ENCODE measurements at places on chromosomes 2 and 18.

DNA sequence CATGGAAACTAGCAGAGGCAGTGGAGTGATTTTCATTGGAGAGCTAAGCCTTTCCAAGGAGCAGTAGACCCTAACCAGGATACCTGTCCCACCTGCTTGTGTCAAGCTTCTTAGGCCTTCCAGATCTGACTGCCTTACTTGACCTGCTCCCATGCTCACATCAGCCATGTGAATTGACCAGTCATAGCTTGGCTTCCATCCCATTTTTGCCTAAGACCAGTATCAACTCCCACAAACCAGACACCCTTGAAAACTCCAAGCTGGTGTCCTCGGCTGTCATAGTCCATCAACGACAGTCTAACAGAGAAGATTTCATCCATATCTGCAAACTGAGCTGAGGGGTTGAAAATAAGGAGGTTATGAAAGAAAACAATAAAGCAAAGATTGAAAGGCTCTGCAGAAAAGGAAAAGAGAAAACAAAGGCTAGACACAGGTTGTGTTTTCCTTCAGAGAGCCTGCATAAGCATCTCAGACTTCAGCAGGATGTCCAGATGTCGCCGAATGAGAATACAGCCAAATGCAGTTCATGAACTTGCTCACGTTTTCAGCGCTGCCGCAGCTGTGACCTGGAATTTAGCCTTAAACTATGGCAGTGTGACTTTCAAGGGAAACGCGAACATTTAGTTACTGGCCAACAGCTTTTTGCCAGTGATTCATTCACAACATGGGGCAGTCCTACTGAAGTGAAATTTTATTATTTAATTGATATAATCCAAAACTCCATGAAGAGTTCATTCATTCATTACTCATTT is 868.1 kb upstream of the ID2 start:
- DNase-seq: no peak

GRCh38 chr18:11821643-11822237 is 29.5 kb upstream of the CHMP1B start:
- no peak for DNase-seq

- DNase-seq: no peak
These were observed 19.6 kb upstream of the RPIA start for GRCh38 chr2:88671786-88672427.

DNA sequence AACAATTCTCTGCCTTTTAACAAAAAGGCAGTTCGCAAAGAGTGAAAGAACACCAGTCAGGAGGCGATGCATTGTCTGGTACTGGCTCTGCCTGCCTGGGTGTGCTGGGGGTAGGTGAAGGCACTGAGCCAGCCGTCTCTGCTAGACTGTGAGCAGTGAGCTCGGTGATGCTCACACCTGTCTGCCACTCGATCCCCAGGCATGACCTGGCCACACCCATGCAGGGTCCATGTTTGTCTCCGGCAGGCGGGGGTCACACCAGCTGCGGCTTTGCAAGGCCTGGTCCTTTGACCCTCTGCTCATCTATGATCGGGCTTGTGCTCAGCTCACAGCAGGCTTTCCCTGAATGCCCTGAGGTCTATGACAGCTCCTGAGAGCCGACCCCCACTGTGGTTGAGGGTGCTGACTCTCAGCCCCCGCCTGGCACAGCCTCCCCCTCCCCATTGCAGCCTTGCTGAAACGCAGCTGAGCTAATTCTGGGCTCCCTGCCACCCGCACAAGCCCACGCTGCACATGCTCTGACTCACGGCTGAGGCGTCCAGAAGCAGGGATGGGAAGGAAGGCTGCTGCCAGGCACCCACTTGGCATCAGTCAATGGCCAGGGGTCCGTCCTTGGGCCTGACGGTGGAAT is 23.7 kb downstream of the CRACDL start:
- no peak for DNase-seq

DNA sequence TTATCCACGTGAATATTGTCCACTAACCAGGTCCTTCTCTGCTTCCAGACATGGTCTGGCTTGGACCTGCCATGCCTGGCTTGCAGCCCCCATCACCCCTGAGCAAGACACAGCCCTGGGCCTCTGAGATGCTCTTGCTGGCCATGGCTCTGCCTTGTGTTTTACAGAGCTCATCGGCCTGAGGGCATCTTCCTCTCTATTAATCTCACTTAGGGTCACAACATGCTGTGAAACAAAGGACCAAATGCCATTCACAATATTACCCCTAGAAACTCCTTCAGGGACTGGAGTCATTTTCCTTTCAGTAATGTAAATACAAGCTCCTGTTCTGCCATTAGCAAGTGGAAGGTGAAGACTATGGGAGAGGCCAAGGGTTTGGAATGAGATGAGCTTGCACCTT is 6.8 kb upstream of the TPO start:
- DNase-seq: no peak

DNA sequence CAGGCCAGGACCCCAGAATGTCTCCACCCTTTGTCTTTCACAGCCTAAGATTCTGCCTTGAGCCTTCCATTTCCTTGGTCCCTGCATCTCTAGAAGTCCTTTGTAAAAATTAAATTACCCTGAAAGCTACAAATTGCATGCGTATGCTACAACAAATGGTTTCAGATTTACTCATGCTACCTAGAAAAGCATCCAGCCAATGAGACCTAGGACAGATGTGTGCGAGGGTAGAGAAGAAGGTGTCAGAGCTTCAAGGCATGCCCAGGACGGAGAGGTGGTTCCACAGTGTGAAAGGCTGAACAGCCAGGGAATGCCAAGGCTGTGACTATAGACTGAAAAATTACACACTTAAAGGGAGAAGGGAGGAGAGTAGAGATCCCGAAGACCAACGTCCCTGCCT is 40.2 kb downstream of the CCBE1 start:
- no peak for DNase-seq

DNA sequence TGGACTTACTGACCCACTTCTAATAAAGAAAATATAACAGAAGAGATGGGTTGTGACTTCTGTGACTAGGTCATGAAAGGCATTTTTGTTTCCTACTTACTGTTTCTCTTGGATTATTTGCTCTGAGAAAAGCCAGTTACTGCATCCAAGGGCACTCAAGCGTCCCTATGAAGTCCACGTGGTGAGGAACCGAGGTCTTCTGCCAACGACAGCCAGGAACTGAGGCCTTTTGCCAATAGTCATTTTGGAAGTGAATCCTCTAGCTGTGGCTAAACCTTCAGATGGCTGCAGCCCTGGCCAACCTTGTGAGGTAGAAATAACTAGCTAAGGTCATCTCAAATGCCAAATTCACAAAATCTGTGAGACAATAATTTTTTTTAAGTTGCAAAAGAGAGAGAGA is 449.8 kb upstream of the RGPD4 start:
- no peak for DNase-seq

GRCh38 chr2:167544602-167545001 is 656.3 kb downstream of the XIRP2 start:
- DNase-seq: no peak

DNA sequence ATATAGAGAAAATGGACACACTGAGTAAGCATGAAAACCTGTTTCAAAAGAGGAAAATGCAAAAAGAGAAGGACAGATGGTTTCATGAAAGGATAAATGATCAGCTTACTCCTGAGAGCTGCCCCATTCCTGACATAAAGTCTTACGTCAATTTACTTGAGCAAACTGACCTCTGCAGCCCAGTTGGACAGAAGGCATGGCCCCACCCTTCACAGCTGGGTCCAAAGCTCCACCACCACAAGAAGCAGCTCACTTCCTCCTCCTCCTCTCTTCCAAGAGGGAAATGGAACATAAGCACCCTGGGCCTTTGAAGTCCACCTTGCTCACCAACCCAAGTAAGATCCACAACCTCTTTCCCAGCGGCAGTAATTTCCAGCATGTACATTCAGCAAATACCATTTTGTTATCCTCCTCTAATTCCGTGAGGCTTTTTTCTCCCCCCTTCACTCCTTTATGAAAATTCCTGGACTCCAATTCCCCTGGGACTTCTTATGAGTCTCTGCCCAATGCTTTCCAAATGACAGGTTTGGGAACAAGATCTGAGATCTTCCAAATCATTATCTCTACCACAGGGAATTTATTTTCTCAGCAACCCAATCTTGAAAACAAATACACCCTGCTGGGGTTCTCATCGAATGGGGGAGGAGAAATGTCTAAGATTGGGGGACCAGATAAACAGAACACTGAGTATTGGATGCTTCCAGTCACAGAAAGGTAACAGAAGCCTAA is 10.1 kb downstream of the COL4A4 start:
- DNase-seq: no peak

DNA sequence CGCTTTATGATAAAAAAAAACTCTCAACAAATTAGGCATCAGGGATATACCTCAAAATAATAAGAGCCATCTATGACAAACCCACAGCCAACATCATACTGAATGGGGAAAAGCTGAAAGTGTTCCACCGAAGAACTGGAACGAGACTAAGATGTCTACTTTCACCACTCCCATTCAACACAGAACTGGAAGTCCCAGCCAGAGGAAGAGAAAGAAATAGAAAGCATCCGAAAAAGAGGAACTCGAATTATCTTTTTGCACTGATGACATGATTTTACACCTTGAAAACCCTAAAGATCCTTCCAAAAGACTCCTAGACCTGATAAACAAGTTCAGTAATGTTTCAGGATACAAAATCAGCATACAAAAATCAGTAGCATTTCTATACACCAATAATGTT is 121.6 kb downstream of the ZRANB3 start:
- no peak for DNase-seq

- DNase-seq: no peak
These were observed 49.2 kb downstream of the TMEM18 start for GRCh38 chr2:627926-628560.

- no peak for DNase-seq
These were observed 11.1 kb upstream of the IL1RN start for GRCh38 chr2:113116100-113116958.

- DNase-seq: no peak
These were observed 149.6 kb upstream of the CWC22 start for GRCh38 chr2:180156651-180157050.

DNA sequence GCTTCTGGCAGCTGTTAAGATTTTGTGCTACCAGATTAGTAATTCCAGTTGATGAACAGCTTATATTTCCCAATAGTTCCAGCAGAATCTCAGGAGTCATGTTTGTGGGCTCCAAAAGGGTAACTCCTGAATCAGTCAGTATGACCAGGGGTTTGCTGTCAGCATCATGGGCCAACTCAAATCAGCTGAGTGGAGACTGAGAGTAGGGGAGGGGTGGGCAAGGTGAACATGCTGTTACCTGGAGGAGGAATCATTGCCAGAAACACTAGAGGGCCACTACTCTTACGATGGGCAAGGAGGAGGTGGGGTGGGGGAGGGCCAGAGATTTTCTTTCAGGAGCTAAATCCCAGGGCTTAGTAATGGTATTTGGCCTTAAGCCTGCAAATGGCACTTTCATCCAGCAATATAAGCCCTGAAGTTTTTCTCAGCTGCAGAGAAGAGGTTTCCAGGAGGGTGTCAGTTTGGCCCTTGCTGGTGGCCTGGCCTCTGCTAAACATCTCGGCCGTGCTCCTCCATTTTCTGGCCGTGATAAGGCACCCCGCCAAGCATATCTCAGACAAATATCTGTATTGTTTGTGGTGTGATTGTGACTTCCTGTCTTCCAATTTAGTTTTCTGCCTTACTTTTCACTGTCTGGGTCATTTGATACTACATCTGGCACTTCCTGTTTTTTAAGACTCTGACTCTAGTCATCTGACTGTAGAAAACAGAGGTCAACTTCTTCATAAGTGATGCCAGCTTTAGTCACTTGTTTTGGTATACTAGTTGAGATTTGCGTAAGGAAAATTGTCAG is 120.5 kb upstream of the CXCR4 start:
- peak; percentile 5 for DNase-seq

DNA sequence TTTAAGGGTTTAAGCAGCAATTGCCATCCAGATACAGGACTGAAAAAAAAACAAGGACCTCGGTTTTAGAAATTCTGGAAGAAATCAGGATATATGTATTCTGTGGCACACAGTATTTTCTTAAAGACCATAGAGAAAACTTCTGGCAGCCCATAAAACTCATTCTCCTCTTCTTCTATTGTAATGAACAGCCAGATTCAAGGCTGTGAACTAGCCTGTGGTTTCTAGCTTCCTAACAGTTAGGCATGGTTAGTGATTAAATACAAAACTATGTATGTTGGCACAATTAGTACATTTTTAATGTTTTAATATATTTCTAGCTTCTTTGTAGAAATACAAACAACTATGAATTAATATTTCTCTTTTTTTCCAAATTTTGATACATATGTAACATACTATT is 555.7 kb downstream of the DSC3 start:
- DNase-seq: no peak

GRCh38 chr2:142954493-142954892 is 77.0 kb downstream of the KYNU start:
- no peak for DNase-seq

GRCh38 chr2:239125726-239126675 is 274.8 kb downstream of the HDAC4 start:
- no peak for DNase-seq

- DNase-seq: no peak
These were observed 161.8 kb downstream of the DYSF start for GRCh38 chr2:71614976-71615766.

- DNase-seq: no peak
These were observed 99.3 kb downstream of the KLHL29 start for GRCh38 chr2:23484275-23484674.

Measured in activated CD4-positive, alpha-beta T cell treated with anti-CD3 and anti-CD28 coated beads, Interleukin-2, amount 50 U/mL, for 4 hours (primary cell).